ENCODE measurements at places on chromosomes 2 and 18.

GRCh38 chr18:32317651-32318050, 127.8 kb downstream of the MEP1B start:
- no peak for DNase-seq

DNA sequence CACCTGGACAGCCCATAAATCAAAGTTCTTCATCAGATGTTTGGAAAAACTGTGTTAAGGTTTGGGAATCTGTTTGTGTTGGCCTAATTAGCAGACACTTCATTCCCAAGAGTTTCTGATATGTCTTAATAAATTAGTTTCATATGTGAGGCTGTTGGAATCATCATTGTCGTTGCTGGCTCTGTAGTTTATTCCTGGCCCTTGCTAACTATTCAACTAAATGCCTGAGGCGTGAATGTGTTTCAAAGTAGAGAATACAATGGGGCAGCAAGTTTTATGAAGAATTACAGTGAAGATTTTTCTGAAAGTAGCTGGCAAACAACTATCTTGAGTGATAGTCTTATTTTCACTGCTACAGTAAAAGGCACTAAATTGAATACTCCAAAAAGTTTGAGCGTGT, 141.1 kb downstream of the PARD3B start:
- no peak for DNase-seq

- no peak for DNase-seq
These were observed 261.0 kb upstream of the CXCR4 start for GRCh38 chr2:136378712-136379595.

GRCh38 chr18:12391487-12392165, 14.6 kb upstream of the AFG3L2 start:
- no peak for DNase-seq

- DNase-seq = no peak
These were observed 24.6 kb downstream of the PHLPP1 start for GRCh38 chr18:62739911-62740310.

- no peak for DNase-seq
These were observed 493.0 kb upstream of the NRP2 start for GRCh38 chr2:205189301-205189700.

- no peak for DNase-seq
These were observed 60.9 kb downstream of the ARL4C start for GRCh38 chr2:234435836-234436481.

DNA sequence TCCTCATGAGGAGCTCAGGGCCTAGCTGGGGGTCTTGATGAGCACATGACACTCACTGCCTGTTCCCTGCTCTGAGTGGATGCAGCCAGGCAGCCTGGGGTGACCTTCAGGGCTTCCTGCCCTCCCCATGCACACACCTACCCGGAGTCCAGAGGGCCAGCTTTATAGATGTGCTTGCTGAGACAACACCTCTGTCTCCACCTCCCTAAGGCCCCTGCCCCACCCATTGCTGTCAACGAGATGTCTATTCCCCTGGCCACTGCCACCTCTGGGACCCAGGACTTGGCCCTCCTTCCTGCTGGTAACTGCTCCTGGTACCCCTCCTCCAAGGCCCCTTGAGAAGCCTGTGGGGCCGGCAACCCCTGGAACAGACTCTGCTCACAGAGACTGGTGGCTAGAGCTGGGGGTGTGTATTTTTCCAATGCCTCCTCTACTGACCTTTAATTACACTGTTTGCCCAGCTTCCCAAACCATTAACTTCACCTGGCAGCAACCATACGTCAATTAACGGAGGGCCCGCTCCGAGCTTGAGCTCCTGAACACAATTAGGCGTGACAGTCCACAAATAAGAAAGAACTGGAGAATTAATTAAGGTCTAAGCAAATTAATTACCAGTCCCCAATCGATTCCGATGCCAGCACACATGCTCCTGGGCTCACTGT, 66.3 kb downstream of the EMX1 start:
- DNase-seq = no peak

DNA sequence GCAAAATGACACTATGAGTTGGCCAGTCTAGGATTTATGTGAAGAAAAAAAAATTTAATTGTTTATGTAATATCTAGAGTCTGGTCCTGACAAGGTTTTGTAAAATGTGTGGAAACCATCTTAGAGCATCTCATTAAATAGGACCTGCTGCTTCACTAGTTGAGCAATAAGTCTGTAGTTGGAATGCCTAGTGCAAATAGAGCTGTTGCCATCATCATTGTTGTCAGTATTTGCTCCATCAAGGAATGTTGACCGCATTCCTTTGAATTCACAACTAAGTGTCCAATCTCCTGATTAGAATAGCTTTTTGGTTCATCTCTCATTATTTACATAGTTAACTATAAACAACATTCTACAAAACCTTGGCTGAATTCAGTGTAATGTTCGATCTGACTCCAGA, 32.2 kb upstream of the RPE start:
- DNase-seq = no peak

- DNase-seq = no peak
These were observed 118.9 kb downstream of the LCLAT1 start for GRCh38 chr2:30565851-30566358.

Measured in stimulated activated CD8-positive, alpha-beta memory T cell treated with anti-CD3 and anti-CD28 coated beads, Interleukin-15, amount 100 ng/mL, for 24 hours (primary cell).